ENCODE measurements at places on chromosomes 6 and 20.

DNA sequence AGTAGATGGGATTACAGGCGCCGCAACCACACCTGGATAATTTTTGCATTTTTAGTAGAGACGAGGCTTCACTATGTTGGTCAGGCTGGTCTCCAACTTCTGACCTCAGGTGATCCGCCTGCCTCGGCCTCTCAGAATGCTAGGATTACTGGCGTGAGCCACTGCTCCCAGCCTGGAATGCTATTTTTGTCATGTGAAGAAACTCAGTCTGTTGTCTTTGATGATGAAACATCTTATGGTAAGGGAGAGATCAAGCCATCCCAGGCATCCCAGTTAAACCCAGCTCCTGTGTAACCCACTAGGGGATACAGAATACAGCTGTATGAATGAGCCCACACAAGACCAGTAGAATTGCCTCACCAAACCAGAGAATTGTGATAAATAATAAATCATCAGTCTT lies 83.6 kb upstream of the RBM24 start:
- DNase-seq: no peak

GRCh38 chr20:24790746-24791283 lies 158.3 kb upstream of the CST7 start:
- DNase-seq: no peak

GRCh38 chr20:11766961-11767360 lies 150.7 kb upstream of the BTBD3 start:
- no peak for DNase-seq

DNA sequence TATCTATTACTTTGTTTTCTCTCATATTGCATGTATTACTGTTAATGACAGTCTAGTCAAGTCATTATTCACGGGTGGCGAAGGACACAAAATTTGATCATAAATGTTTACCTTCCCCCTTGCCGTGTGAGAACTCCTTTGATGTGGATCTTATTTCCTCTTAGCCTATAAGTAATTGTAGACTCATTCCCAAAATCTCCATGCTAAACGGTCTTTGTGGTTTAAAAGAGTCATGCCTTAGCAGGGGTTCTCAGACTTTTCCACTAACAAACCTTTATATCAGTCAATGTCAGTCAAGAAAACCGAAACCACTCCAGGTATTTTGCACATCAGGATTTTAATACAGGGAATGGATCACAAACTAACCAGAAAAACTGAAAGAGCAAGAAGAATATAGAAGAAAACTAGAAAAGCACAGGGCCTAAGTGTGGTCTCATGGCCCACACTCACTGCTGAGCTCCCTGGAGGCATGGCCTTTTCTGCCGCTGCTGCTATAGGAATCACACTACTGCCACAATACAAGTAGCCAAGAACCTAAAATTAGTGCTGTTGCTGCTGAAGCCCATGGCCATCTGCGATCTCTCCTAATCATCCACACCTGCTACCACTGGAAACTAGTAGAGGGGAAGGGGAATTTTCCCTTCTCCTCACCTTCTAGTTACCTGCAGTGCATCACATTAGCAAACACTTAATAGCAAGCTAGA lies 186.0 kb upstream of the POU3F2 start:
- no peak for DNase-seq

DNA sequence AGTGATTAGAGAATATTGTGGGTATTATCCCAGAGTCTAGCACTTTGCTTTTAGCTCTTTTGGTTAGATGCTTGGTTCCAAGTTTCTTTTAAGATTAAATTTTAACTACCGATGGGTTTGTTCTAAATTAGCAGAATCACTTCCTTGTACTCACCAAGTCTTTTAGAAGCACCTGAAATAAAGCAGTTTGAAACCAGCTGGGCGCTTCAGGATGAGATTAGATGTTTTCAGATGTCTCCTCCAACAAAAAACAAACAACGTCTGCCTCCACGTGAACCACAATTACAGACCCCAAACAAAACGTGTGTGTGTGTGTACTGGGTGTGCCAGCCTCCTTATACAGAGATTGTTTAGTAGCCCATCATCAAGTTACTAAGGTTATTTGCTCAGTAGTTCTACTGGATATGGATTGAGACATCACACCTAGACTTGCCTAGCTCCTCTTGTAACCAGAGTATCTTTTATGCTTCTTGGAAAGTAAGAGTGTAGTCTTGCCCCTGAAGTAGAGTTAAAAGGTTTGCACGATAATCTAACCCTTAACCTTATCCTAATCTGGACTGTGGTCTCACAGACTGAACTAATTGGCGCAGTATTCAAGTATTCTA lies 2.3 kb downstream of the DSTN start:
- DNase-seq: no peak

- DNase-seq: no peak
These were observed 82.0 kb upstream of the PAK5 start for GRCh38 chr20:9920866-9921265.

Data from amygdala (tissue), 56 donors.